ENCODE measurements at places on chromosomes 3 and 15.

DNA sequence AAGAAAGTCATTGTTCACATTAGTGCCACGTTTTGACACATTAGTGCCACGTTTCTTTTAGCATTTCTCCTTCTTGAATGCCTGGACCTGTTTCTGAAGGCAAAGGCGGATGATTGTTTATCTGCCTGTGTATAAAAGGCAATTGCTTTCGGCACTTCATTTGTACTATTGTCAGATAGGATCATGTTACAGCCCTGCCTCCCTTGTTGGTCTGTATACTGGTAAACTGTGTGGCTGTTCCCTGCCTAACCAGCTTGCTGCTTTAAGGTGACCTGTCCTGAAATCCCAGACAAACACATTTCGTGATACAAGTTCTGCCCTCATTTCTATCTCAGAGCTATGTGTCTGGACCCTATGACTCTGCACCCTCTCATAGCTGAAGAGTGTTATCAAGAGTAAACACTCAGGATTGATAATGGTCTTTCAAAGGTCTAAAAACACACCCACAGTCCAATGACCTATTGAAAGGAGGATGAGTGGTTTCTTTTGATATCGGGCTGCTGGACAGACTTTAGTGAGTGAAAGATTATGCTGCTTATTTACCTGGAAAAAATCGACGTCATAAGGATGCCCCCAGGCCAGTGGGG lies 276.3 kb upstream of the MCTP2 start:
- DNase-seq: no peak

DNA sequence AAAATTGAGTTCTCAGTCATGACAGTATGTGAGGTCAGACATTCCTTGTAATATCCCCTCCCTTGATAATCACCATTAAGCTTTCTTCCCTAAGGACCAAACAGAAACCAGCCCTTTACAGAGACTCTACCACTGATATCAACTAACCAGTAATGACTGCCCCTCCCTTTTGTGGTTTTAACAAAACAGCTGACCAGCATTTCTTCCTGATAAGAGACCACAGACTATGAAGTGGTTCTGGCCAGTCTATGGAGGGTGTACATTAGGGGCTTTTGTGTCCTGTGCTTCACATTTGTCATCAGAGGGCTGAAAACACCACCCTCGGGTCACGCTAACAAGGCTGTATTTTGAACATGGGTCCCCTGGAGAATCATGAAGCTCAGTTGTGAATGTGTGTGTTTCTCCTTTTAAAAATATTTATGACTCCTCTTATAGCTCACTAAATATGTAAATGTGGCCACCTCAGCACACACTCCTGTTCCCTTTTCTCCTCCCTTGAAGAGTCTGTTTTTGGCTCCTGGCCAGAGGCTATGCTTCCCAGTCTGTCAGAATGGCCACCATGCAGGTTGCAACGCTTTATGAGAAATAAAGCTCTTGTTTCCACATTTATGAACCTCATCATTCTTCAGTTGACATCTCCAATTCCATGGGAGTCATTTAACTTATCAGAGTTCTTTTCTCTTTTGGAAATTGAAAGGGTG lies 239.3 kb downstream of the CPNE4 start:
- DNase-seq: no peak

DNA sequence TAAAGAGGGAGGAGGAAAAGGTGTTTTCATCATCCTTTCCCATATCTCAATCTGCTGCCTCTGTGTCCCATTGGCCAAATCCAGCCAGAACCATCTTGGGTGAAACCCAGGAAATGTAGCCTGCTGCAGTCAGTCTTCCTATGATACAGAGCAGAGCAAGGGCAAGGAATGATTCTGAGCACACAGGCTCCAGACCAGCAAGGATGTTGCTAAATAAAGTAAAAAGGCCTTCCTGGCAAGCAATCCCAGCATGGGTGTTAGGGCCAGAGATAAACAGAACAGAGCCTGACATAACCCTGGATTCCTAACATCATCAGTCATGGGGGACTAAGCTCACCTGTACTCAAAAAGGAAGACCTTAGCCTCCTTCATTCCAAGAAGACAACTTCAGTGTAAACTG lies 90.7 kb upstream of the AGTR1 start:
- no peak for DNase-seq

- DNase-seq: no peak
Observed at GRCh38 chr3:171453180-171453886, 6.9 kb downstream of the TNIK start.

- DNase-seq: no peak
Observed at GRCh38 chr3:43907508-43907858, 216.7 kb downstream of the ABHD5 start.

GRCh38 chr3:86958534-86958933 lies 32.4 kb downstream of the VGLL3 start:
- no peak for DNase-seq

GRCh38 chr3:193830791-193831191 lies 237.8 kb downstream of the OPA1 start:
- DNase-seq: no peak

- DNase-seq: no peak
Observed at GRCh38 chr3:97232393-97233034, 418.1 kb downstream of the EPHA6 start.

DNA sequence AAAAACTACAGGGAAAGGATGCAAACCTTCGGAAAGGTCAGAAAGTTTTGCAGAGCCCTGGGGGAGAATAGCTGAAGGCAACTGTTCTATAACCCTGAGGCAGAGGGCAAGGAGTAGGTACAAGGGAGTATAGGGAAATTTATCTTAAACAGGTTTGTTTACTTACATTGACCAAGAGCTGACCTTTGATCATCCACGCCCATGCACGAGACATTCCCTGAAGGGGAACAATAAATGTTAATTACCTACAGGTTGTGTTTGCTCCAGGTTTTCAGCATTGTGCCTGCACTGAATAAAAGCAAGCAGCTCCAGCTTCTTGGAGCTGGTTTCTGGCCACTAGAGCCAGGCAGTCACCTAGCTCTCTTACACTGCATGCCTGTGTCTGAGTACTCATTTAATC lies 524.5 kb upstream of the TGFBR2 start:
- no peak for DNase-seq

DNA sequence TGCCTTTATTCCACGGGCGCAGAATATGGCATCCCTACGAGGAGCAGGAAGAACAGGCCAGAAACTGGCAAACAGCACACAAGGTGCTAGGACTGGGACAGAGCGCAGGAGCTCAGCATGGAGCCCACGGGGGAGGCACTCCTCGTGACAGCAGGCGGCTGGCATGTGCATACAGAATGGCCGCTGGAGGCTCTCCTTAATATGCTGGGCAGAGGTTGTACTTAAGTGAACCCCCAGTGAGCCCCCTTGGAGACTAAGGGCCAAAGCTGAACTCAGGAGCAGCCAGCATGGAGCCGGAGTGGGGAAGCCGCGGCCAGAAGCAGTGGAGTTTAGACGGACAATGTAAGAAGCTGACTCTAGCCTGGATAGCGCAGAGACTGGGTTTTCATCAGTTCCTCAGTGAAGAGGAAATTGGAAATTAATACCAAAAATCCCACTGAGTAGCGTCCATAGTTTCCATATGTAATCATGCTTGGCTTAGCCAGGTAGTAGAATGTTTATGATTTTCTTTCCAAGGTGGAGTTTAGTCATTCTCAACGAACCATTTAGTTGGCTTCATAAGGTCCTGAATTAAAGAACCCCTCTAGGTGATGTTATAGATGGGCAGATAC lies 69.4 kb downstream of the EPHB3 start:
- DNase-seq: no peak

- DNase-seq: no peak
Observed at GRCh38 chr3:95319921-95320494, 1257.1 kb downstream of the NSUN3 start.

- no peak for DNase-seq
Observed at GRCh38 chr3:127784865-127785710, 37.2 kb downstream of the MGLL start.

- no peak for DNase-seq
Observed at GRCh38 chr3:111598552-111598951, 3.4 kb upstream of the ZBED2 start.

GRCh38 chr3:170259907-170260306 lies 37.7 kb downstream of the PRKCI start:
- no peak for DNase-seq

DNA sequence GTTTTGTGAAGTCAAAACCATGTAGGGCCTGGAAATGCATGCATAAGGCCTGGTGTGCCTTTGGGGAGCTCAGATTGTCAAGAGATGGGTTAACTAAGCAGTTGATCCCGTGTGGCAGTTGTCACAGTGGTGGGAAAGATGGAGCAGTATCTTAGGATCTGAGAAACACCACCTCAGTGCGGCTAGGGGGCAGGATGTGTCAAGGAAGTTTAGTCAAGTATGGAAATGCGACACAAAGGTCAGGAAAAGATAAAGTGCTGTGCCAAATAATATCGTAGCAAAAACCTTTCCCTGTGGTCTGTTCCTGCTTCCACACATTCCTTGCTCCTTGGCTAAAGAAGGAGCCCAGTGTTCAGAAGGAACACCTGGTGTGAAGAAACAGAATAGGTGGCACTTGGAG lies 396.4 kb downstream of the EDEM1 start:
- no peak for DNase-seq

DNA sequence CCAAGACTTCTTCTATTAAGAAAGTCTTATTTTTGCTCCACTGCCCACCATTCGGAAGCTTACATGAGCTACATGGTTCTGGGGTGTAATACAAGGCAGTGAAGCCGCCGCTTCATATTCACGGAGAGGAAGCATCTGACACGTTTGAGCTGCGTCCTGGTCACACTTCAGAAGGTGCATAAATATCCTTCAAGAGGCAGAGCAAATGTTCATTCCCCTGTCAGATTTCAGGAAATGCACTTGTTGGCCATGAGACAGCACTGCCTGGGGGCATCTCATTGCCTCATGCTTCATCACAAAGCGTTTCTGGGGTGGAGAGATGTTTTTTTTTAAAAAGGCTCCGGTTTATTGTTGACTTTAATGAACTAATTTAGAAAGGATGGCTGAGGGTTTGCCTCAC lies 119.9 kb downstream of the CADPS start:
- no peak for DNase-seq

GRCh38 chr3:152038490-152038889 lies 165.0 kb downstream of the SUCNR1 start:
- no peak for DNase-seq

All from activated CD8-positive, alpha-beta memory T cell treated with anti-CD3 and anti-CD28 coated beads for 48 hours (primary cell).